Occipital lobe (tissue), 3 donors: ENCODE measurements at places on chromosomes 5 and 9. TPM values are rescaled to one million over a fixed set of nuclear protein-coding genes. Genes with fewer than 3 reads are reported as not detected.

The TMEM232 gene
- 19.3 TPM for total RNA-seq

The TAF11L5 gene
- total RNA-seq, result not detected

The ZNF454 gene
- total RNA-seq, result 9.8 TPM

The CCDC152 gene
- total RNA-seq, result 12.9 TPM

The ANKRD18A gene
- total RNA-seq, result 6.9 TPM

DNA sequence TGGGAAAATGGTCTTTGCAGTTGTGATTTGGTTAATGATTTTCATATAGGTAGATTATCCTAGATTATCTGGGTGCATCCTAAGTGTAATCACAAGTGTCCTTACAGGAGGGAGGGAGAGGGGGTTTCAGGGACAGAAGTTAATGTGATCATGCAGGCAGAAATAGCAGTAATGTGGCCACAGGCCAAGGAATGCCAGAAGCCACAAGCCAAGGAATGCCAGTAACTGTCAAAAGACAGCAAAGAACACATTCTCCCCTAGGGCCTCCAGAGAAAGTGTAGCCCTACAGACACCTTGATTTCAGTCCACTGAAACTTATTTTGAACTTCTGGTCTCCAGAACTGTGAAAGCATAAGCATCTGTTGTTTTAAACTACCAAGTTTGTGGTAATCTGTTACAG, 2074.5 kb downstream of the MAT2B start:
- DNase-seq, result no peak

GRCh38 chr9:136255896-136256890, 10.6 kb upstream of the QSOX2 start:
- no peak for DNase-seq

DNA sequence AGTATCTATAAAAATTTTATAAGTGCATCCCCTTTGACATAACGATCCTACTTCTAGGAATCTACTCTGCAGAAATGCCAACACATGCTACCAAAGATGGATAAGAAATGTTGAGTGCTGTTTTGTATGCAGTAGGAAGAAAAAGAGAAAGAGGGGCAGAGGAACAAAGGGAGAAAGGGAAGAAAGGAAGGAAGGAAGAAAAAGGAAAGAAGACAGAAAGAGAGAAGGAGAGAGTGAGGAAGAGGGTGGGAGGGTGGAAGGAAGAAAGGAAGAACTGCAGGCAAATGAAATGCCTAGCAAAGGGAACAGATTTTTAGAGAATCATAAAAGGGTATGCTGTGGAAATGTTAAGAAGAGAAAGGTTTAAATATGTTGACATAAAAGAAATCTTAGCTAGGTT, 48.5 kb upstream of the ALDOB start:
- no peak for DNase-seq

GRCh38 chr5:172664681-172665541, 23.8 kb downstream of the NEURL1B start:
- no peak for DNase-seq

DNA sequence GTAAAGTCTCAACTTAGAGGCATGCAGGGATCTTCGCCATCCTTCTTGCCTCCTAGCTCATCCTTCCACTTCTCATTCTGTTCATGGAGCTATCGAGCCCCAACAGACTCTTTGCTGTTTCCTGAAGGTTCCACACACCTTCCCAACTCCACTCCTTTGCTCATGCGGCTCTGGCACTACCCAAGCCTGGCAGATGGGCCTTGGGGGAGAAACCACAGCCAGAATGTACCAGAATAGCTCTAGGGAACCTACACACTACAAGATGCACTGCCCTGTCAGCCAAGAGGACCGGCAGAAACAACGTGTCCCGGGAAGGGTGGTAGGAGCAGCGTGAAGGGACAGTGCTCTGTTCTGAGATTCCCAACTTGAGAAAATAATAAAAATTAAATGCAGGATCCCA, 178.9 kb downstream of the GABBR2 start:
- peak; percentile 64 for DNase-seq

DNA sequence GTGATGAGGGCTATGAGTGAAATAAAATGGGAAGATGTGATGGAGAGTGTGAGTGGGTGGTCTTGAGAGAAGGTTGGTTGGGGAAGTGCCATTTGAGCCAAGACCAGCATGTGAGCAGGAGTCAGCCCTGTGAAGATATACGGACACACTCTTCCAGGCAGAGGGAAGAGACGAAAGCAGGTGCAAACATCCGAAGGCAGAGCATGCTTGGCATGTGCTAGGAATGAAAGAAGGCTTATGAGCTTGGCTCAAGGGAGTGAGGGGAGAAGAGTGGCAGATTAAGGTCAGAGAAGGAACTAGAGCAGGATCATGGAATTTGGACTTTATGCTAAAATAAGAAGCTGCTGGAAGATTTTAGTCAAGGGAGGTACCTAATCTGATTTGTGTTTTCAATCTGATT, 23.6 kb upstream of the CCDC112 start:
- DNase-seq, result no peak

GRCh38 chr5:143258559-143259253, 144.8 kb downstream of the NR3C1 start:
- DNase-seq, result no peak

- no peak for DNase-seq
Measured at GRCh38 chr5:36613241-36613640, 6.8 kb downstream of the SLC1A3 start.

DNA sequence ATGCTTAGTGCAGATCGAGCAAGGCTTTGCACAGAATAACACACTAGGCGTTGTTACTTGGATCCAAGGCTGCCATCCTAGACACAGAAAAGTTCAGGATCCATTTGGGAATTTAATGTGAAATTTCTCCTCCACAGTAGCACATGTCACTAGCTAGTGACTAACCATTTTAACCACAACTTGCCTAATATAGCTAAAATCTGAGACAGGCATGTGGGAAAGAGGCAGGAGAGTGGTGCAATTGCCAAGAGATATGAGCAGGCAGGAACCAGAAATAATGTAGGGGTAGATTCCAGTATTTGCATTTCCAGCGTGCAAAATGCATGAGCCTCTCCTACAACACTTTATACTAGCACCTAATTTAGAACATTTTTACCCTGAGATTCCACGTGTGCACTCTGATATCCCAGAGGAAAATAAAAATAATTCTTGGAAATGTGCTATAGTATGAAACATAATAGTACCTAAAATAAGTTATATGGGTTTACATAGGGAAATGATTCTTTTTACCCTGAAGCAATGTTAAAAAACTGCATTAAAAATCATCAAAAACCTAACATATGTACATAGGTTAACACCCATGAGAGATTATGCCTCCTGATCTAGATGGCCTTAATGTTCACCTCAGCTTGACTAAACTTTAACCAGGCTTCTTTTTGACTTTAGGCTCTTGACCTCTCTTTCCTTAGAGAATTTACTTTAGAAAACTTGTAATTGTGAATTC, 1230.6 kb upstream of the NUDT12 start:
- DNase-seq, result no peak

DNA sequence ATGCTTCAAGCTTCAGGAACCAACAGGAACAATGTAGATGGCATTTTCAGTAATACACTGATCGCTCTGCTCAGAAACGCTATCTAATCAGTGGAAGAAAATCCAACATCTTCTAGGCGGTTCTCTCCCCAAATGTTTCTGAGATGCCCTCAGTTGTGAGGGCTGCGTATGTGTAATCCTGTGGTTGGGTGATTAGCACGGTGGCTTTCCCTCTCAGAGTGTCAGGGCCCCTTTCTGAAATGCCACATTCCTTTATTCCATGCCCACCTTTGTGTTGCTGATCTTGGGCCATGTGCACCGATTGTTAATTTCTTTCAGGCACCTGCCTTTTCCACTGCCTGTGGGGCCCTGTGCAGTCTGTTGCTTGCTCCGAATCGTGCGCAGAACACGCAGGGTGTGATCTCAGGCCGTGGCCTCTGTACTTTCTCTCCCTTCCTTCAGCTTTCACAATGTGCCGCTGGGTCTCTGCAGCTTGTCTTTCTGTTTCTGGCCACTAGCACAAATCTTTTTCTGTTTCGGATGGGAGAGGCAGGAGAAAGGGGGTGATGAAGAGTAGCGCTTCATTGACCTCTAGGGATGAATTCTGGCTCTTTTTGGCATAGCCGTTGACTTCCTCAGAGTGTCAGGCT, 324.0 kb downstream of the PARP8 start:
- DNase-seq, result no peak

DNA sequence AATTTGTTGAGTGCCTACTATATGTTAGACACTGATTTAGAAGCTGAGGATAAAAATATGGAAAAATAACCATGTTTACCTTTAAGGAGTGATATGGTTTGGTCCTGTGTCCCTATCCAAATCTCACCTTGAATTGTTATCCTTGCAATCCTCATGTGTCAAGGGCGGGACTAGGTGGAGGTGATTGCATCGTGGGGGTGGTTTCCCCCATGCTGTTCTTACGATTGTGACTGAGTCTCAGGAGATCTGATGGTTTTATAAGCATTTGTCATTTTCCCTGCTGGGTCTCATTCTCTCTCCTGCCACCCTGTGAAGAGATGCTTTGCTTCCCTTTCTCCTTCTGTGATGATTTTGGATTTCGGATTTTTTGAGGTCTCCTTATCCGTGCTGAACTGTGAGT, 876.4 kb downstream of the DTWD2 start:
- no peak for DNase-seq
